ENCODE measurements at places on chromosomes 12 and 14.

GRCh38 chr12:754851-755562, 2.6 kb downstream of the WNK1 start:
- no peak for DNase-seq

DNA sequence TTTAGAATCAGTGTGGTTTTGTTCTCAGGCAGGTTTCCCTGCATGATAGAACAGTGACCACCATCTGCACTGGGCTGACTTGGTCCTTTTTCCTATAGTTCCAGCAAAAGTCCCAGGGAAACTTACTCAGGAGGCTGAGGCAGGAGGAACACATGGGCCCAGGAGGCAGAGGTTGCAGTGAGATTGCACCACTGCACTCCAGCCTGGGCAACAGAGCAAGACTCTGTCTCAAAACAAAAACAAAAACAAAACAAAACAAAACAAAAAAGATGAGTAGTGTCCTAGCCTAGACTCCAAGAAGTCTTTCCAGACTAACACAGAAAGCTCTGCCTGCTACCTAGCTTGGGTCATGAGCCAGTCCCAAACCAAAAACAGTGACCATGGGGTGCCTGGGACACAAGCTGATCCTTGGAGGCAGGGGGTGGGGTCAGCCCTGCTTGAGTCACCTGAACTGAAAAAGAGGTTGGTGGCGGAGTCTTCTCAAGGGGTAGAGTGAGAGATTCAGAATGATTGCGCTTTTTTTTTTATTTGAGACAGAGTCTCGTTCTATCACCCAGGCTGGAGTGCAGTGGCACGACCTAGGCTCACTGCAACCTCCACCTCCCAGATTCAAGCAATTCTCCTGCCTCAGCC, 7.4 kb upstream of the SLC11A2 start:
- DNase-seq: no peak

GRCh38 chr12:67434671-67435370, 165.7 kb downstream of the CAND1 start:
- no peak for DNase-seq

GRCh38 chr12:55744340-55745030, 1.6 kb downstream of the GDF11 start:
- no peak for DNase-seq

DNA sequence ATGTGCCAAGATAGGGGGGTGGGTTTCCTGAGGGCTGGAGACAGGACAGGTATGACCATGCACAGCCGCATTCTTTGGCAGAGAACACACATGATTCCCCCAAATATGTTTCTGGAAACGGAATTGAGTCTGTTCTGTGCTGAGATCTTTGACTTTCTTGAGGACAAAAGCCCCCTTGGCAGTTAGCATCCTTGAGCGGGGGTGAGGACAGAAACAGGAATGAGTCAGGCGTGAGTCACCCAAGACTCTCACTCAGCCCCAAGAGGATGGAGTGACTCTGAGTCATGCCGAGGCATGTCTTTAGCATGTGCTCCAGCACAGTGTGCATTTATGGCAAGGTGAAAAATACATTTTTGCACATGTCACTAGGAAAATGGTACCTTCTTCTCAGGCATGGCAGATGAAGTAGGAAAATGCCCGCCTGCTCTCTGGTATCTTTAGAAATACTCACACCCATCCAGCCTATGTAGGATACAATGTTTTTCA, 52.1 kb downstream of the DAD1 start:
- DNase-seq: no peak

GRCh38 chr12:51368640-51369517, 22.3 kb downstream of the GALNT6 start:
- no peak for DNase-seq

DNA sequence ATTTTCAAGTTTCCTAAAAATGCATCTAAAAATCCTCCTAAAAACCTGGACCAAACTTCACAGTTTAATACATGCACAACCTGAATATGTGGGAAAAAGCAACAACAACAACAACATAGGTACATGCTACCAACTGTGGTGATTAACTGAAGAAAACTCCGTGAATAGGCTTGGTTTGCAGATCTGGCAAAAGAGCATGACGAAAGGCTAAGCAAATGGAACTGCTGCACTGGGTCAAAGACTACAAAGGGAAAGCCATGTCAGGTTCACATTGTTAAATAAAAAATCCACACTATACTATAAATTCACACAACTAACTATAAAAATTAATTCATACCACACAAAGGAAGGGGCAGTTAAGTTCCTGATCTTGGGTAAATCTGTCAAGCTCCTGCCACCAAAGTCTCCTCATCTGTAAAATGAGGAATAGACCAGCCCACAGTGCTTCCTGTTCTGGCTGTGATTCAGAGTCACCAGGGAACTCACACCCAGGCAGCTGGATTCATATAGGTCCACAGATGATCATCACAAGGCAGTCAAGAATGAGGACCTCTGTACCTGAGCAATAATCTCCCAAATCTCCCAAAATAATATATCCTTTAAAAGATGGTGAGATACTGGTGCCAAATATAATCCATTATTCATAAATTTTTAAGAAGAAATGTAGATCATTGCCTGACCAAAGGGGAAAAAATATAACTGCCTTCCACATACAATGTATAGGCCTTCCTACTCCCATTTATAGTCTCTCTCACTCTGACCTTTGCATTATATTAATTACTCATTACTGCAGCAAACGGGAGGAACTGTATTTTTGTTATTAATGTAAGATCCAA, 7.0 kb downstream of the CORO1C start:
- DNase-seq: no peak

DNA sequence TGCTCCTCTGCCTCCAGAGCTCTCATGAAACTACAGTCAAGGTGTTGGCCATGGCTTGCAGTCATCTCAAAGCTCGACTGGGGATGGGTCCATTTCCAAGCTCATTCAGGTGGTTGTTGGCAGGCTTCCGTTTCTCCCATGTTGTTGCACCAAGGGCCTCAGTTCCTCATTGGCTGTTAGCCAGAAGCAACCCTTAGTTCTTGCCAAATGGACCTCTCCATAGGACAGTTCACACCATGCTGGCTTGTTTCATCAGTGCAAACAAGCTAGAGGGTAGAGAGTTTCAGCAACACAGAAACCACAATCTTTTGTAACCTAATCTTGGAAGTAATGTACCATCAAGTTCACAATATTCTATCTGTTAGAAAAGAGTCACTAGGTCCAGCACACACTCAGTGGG, 22.7 kb upstream of the PPM1A start:
- no peak for DNase-seq

DNA sequence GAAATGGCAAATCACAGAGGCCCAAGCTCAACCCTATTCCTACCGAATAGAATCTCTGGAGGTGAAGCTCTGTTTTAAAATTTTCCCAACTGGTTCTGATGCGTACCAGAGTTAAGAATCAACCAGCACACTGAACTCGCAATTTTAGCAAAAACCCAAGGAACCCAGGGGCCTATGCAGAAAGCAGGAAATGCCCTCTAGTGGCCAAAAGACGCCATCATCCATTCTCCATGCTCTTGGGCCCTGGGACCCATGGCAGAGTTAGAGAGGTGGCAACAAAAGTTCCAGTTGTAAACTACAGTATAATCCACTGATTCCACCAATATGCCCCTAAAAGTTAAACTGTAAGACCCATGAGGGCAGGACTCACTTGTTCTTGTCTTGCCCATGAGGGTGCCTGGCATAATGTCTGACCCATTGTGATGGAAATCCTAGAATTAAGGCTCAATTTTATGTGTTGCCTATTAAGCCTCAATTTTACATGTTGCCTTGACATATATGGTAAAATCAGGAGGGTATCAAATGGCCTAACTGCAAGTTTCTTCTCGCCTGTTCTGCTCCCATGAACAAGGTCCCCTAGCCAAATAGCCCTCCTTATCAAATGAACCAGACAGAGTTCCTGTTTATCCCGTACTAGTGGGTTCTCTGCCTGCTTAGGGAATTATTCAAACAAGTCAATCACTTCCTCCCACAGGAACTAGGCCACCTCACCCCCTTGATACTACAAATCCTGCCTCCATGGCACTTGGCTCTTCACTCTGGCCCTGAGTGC, 137.5 kb upstream of the CPM start:
- no peak for DNase-seq

GRCh38 chr12:52020539-52021336, 14.0 kb downstream of the TAMALIN start:
- peak; percentile 76 for DNase-seq

DNA sequence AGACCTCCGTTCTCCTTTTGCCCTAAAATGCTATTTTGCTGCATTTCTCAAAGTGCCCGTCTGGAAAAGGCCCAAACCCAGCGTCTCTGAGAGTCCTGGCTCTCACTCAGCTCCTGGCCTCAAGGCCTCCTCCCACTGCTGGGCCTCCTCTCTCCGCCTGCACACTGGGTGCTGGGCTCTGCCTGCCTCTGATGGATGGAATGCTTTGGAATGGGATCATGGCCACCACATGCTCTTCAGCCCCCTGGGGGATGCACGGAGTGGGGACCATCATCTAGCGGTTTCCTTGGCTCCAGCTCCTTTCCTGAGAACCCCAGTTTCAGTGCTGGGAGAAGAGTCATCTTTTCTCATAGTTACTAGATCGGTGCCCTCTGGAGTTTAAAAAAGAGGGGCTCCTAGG, 65.2 kb downstream of the KDM2B start:
- DNase-seq: no peak

GRCh38 chr14:36522972-36523715, 3.1 kb upstream of the NKX2-1 start:
- DNase-seq: no peak

GRCh38 chr12:120481022-120481767, 11.6 kb upstream of the SRSF9 start:
- no peak for DNase-seq
